GM18507 (cell line): ENCODE measurements at places on chromosomes 3 and 15.

DNA sequence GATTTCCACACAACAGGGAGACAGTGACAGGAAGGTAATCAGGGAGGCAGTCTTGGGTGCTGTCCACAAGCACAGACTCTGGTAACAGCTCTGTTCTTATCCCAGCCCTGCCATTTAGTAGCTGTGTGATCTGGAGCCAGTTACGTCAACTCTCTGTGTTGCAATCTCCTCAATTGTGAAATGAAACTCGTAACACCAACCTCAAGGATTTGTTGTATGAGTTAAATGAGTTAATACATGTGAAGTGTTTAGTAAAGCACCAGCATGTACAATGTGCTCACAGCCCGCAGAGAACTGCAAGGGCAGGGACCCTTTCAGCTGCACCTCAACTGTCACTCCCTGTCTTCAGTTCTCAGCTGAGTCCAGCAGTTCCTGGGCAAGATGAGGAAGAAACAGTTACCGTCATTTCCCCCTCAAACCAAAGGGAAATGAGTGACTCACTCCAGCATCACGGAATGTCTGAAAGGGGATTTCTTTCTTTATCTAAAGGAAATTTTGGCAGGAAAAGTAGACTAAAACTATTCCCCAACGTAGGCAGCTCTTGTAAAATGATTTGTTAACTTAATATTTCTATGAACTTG is 39.9 kb upstream of the MB21D2 start:
- DNase-seq: no peak

GRCh38 chr15:101647251-101647650 is 4.9 kb downstream of the TM2D3 start:
- DNase-seq: no peak

DNA sequence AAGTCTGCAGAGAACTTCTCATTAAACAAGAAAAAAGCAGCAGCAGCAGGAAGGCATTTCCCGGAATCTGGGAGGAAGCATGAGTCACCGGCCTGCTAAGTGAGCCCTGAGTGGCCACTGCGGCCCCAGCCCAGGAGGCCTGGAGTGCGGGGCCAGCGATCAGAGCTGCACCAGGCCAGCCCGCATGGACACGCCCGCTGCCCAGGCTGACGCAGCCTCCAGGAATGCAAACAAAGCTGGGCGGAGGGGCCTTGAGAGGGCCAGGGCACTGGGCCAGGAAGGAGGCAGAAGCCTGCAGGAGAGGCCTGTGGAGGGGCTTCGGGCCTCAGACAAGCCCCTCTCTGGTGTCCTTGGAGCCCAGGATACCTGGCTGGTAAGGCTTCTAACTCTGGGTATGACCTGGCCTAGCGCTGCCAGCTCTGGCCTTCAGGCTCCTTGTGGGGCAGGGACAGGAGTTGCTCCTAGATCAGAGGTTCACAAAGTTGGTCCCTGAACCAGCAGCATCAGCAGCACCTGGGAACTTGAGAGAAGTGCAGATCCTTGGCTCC is 101.2 kb downstream of the SMAD6 start:
- no peak for DNase-seq

GRCh38 chr3:147393261-147393942 is 12.9 kb downstream of the ZIC4 start:
- DNase-seq: no peak

GRCh38 chr3:171129827-171130226 is 103.3 kb upstream of the SLC2A2 start:
- DNase-seq: no peak

DNA sequence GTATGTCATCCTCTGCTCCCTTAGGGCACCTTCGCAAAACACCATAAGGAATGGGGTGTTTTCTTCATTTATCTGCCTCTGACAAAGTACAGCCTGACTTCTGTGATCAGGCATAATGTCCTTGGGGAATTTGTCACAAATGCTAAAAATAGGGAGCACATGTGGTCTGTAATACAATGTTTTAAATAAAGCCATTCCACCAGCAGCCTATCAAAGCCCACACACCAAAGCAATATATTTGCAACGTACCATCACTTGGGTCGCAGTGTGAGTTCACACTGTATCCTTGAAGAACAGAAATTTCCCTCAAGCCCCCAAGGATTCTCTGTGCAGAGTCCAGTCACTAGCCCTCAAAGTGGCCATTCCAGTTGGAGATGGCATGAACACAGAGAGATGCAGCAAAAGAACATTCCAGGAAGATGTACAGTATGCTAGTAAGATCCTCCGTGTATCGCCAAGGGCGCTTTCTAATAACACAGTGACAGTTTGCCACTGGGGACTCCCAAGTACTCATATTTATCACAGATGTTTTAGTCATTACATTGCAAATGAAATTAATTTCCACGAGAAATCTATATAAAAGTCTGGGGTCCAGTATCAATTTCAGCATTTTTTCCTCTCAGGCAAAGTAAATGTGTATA is 246.7 kb downstream of the MCTP2 start:
- DNase-seq: no peak

- no peak for DNase-seq
These were observed 135.7 kb downstream of the MEIS2 start for GRCh38 chr15:36964626-36965025.

GRCh38 chr15:63517628-63518027 is 13.2 kb downstream of the USP3 start:
- no peak for DNase-seq

DNA sequence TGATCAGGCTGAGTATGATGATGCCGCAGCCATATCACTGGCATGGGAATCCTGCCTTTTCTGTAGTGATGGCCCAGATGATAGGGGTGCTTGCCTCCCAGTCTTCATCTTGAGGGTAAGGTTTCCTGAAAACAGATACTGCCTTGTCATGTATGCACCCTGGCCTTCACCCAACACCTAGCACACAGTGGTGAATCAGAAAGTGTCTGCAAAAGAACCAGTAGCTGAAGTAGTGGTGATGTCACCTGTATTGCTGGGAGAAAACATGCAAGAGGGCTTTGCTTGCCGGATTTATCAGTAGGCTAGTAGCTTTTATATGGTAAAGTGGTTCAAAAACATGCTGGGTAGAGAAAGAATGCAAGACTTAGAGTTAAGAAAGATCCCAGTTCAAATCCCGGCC is 419.8 kb upstream of the WNT5A start:
- DNase-seq: no peak

GRCh38 chr3:129927072-129927471 is 33.6 kb upstream of the TMCC1 start:
- DNase-seq: no peak

DNA sequence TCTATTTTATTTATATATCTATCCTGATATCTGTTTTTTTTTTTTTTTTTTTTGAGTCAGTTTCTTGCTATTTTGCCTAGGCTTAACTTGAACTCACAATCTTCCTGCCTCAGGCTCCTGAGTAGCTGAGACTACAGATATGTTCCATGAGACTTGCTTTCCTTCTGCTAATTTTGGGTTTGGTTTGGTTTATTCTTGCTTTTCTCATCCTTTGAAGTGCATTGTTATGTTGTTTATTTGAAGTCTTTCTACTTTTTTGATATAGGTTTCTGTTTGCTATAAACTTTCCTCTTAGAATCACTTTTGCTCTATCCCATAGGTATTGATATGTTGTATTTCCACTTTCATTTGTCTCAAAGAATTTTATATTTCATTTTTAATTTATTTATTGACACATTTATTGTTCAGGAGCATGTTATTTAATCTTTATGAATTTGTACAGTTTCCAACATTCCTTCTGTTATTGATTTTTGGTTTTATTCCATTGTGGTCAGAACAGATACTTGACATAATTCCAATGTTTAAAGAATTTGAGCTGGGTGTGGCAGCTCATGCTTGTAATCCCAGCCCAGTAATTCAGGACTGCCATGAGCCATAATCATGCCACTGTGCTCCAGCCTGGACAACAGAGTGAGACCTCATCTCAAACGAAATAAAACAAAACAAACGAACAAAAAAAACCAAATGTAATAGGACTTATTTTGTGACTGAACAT is 62.3 kb upstream of the PLSCR4 start:
- no peak for DNase-seq
